ENCODE measurements at places on chromosomes 2 and 18.

- DNase-seq, result no peak
These were observed 111.8 kb upstream of the SLC35G4 start for GRCh38 chr18:11497585-11497984.

DNA sequence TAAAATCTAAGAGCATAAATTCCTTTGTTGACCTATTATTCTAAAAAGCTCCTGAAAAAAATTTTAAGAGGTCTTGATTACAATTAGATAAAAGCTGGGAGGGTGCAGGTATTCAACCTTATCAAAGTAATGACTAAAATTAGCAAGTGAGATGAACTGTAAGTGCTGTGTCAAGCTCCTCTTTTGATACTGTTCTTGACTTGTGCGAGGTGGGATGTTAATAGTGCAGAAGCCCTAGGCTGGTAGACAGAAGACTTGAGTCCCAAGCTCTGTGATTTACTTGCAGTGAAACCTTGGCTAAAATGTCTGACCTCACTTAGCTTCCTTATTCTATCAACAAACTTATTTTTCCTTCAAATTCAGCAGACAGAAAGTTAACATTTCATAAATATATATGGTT is 637.5 kb downstream of the DSC3 start:
- no peak for DNase-seq

DNA sequence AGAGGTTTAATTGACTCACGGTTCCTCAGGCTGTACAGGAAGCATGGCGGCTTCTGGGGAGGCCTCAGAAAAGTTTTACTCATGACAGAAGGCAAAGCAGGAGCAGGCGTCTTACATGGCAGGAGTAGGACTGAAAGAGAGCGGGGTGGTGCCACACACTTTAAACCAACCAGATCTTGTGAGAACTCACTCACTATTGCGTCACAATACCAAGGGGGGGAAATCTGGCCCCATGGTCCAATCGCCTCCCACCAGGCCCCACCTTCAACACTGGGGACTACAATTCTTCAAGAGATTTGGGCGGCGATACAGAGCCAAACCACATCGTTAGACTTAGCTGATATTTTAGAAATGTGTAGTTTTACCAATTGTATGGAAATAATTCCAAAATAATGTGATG is 77.6 kb upstream of the SLC4A10 start:
- DNase-seq, result no peak

DNA sequence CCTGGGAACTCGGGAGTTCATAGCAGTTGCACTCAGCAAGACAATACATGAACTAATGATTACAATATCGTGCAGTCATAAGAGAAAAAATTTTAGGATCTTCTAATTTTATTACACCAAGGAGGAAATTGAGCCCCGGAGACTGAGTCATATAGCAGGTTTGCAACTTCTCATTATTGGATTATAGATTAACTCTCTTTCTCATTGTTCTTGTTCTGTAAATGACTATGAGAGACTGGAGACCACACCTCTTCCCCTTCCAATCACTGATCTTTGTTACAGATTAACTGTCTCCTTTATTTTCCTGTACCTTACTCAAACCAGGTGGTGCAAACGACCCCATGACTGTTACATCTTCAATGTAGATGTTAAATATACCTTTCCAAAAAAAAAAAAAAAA is 435.8 kb upstream of the DDX18 start:
- peak; percentile 32 for DNase-seq

- no peak for DNase-seq
These were observed 1.3 kb downstream of the YWHAQ start for GRCh38 chr2:9629222-9630116.
